ENCODE measurements at places on chromosomes 11 and 22.

DNA sequence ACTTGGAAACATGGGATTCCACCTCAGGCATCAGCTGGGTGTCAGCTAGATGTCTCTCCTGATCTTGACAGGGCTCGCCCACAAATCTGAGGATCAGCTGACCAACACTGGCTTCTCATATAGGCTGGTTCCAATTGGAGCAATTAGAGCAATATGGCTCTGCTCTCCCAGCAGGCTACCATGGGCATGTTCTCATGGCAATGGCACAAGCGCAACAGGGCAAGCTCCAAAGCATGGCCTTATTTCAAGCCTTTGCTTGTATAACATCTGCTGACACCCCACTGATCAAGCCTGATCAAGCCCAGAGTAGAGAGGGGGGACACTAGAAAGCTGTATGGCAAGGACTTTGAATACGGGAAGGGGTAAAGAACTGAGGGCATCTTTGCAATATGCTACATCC is 40.7 kb upstream of the SPATA19 start:
- DNase-seq = no peak

- DNase-seq = no peak
These were observed 111.8 kb downstream of the CTTN start for GRCh38 chr11:70510106-70510505.

DNA sequence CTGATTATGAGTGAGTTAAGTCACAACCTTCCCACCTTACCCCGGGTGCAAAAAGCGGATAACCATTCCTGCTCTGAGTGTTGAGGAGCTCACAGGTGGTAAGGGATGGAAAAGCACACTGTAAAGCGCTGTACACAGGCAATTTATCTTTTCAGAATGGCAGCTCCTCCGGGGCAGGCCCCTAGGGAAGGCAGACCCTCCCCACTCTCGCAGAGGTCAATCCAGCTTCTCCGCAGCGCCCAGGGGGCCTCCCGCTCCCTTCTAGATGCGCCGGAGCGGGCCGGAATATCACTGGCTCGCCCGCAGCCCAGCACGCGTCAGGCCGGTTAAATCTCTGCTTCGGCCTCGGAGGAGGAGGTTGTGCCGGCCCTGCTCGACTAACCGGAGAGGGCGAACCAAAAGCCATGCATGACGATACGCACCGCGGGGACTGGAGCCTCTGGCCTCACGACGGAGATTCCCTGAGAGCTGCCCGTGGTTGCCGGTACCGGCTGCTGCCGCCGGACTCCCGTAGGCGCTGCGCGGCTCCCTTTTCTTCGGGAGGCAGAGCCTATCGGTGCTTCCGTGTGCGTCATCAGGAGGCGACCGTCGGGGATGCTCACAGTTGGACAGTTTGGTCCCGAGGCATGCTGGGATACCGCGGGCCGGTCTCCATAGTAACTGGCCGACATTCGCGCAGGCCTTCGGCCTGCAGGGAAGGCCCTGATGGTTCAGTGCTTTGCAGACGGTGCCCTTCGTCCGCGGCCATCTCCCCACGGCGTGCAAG is at the start of gene BRMS1:
Gene BRMS1 (minus strand): TSS at position 555 of the 766 bp plus-strand sequence. CDS start 2,870 bp downstream, outside the sequence.
- peak; percentile 98 for DNase-seq

DNA sequence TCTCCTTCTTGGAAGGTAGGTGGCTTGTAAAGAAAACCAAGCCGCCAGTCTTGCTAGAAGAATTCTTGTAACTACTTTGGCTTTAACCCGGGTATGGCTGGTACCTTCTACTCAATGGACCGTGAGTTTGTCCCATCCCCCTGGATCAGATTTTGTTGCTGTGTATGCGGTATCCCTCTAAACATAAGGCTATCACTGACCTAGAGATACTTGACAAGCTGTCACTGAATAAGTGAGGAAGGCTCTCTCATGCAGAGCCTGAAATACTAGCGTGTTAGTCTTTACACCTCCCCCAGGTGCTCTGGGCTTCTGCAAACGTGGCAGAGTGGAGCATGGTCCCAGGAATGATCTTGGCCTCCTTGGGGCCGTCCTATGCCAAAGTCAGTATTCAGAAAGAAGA is 34.5 kb downstream of the GLB1L2 start:
- no peak for DNase-seq

DNA sequence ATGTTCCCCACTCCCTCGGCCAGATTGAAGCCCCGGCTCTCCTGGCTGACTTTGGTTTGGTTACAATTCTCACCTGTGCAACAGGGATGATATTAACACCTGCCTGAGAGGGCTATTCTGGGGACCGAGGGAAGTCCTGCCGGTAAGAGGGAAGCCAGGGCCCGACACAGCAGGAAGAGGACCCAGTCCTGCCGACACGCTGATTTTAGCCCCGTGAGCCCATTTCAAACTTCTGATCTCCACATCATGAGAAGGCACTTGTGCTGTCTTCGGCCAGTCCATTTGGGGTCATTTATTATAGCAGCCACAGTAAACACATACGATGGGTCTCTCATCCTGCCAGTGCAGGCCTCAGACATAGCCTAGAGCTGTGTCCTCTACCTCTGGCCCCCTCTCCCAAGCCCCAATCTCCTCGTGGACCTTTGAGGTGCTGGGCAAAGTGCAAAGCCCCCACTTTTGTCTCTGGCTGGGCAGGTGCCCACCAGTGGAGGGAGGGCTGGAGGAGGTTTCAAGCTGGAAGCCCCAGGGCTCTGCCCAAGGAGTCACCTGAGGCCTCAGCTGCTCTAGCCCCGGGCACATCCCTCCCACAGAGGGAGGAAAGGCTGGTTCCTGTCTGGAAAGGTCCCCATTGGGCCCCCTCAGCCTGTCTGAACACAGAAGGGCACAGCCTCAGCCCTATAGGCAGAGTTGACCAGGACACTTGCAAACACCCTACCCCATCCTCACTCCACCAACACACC is 59.1 kb upstream of the FGF3 start:
- no peak for DNase-seq

DNA sequence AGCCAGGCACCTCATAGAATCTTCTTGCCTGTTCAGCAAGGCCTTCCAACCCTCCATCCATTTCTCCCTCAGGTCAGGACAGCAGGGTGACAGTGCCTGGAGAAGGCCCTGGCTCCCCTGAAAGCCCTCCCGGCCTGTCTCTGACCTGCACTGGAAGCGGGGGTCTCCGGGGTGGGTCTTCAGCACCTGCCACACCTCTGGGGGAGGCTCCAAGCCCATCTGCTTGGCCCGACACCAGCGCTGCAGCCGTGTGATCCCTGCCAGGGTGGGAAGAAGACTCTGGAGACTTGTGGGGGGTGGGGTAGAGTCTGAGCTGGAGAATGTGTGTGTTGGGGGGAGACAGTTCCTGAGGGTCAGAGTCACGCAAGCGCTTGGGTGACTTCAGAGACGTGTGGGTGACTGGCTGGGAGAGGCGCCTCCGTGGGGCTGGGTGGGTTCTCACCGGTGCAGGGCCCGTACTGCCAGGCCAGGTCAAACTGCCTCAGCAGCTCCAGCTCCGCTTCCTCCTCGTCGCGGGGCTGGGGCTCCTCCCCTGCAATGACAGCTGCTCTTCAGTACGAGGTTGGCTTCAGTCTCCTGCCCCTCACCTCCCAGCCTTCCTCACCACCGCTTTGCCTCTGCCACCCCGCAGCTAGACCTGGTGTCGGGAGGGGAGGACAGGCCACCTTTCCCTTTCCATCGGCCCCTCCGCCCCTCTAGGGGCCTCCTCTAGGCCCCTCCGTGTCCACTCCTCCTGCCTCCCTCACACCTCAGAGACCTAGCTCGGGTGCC is 615 bp downstream of the POLD4 start:
- DNase-seq = peak; percentile 74

- no peak for DNase-seq
These were observed 36.5 kb downstream of the KIAA0930 start for GRCh38 chr22:45204241-45204640.

DNA sequence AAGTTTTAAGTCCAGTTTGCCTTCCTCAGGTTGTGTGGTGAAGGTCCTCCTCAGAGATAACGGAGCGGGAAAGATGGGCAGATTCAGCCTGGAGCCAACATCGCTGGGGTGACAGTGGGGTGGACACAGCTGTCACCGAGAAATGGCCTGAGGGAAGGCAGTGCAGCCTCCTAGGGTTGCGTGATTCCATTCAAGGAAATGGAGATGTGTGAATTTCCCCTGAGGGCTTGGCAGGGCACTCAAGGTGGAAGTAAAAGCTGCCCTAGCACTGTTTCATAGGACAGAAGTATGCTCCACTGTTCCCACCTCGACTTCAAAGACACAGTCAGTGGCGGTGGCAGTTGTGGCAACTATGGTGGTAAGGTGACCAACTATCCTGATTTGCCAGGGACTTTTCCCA is 15.4 kb upstream of the CAT start:
- DNase-seq = no peak

DNA sequence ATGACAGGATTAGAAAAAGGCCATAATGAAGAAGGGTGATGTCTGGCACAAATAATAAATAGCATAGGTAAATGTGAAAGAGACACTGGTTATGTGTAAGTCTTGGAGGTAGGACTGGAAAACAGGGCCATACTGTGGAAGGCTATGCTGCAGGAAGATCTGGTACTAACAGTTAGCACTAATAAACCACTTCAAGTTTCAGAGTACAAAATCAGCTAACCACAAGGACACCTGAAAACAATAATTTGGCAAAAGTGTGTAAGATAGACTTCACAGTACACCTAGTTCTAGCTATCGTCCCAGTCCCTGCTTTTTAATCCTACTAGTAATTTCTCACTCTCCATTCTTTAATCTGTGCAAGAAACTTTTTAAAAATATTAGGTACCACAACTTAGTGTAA is 44.3 kb downstream of the CWF19L2 start:
- no peak for DNase-seq

- peak; percentile 82 for DNase-seq
These were observed 10.1 kb downstream of the CASTOR1 start for GRCh38 chr22:30279046-30279788.

DNA sequence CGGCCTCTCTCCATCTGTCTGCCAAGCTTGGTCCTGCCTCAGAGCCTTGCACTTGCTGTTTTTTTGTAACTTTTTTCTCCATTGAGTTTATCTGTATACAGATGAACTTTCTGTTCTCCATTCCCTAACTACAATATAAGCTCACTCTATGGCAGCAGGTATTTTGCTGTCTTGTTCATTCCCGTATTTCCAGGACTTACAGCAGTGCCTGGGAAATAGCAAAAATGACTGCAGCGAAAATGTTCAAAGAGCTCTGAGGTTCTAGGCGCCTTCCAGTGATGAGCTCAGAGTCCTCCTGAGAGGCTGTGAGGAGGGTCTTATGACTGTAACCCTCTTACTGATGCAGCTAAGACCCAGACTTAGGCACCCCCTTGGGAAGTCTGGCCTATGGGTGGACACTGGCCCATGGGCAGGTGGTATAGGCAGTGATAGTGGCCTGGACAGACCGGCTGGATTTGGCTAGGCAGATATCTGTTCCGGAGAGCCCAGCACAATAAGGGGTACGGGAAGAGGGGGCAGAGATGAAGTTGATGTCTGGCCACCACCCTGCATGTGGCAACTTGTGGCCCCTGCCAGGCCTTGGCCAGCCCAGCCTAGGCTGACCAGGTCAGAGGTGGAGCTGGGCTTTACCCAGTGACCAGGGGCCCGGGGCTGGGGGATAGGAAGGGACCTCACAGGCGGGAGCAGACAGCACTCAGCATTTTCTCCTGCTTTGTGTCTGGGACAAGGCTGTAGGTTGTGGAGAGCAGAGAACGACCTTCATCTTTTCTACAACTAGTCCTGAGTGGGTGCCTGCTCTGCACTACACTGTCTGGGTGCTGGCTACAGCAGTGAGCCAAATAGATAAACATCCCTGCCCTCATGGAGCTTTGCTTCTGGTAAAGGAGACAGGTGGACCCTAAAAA is 4.6 kb downstream of the ATF4 start:
- no peak for DNase-seq

DNA sequence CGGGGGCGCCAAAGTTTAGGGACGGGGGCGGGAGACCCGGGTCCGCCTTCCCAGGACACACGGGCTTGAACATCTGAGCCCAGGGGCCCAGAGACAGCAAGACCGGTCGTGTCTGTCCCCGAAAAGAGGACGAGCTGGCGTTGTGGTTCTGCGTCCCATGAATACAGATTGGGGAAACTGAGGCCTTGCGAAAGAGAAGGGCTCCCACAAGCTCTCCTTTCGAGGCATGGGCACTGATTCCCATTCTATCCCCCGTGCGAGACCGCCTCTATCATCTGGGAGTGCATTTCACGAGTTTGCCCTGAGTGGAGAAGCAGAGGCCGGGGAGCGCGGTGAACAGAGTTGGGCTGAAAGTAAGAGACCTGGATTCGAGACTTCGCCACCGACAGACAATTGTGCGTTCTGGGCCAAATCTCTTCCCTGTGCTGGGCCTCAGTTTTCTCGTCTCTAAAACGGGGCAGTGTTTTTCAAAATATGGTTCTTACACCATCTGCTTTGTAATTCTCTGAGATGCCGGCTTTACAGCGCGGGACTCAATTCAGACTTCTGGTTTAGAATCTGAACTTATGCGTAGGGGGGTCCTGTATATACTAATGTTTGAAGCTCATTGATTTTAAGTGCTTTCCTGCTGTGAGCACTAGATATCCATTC is 471 bp downstream of the RNF185 start:
- peak; percentile 37 for DNase-seq

DNA sequence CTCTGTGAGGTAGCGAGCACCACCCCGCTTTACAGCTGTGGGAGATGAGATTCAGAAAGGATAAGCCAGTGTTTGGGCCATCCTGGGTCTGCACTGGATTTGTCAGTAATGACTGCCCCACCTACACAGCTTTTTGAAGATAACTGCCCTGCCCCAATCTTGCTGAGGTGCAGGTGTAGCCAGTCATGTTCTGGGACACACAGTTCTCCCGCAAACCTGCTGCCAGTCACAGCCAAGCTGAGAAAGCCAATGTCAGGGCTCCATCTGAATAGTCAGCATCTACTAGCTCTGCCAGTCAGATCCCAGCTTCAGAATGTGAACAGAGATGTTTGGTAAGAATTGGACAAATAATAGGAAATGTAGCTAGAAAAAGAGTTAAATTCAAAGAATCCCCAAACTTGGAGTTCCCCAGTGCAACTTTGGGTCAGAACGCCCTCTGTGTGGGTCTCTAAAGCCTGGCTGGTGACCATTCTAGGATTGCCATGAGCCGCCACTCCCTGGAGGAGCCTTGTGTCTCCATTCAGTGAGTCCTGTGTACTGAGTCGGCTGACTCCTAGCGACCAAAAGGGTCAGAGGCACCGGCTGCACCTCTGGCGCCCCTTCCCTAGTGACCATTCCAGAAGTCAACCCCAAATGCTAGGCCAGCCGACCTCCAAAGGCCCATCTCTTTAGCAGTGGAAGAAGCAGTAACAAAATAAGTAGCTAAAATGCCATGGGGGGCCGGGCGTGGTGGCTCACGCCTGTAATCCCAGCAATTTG is 2.4 kb upstream of the MB start:
- DNase-seq = no peak

DNA sequence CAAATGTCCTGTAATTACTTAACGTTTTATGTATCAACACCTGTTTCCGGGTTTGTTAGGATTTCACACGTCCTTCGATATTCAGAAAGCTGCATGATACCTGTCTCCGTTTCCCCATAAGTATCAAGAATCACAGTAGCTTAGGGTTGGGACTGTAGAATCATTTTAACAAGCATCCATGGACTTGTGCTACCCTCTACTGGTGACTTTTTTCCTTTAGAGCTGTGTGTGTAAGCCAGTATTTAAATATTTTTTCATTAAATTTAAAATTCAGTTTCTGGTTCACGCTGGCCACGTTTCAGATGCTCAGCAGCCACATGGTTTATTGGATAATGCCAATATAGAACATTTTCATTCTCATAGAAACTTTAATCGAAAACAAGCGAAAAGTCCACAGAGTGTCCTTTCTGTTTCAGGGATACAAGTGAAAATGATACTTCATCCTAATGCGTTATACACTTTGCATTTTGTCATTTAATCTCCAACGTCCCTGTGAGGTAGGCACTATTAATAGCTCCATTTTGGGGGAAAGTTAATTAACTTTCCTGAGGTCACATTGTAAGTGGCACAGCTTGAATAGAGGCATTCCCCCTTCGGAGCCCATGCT is 61.5 kb upstream of the SLC25A18 start:
- peak; percentile 80 for DNase-seq

GRCh38 chr11:94179696-94180095 is 51.1 kb downstream of the PANX1 start:
- no peak for DNase-seq
